Kidney epithelial cell (primary cell): ENCODE measurements at places on chromosomes 7 and 10. TPM values are rescaled to one million over a fixed set of nuclear protein-coding genes. Genes with fewer than 3 reads are reported as not detected.

PLEKHS1 gene
- not detected in 2 replicates for total RNA-seq

NEUROG3 gene
- total RNA-seq = not detected in 2 replicates

STOX1 gene
- total RNA-seq = 0.21 and 0.71 TPM in 2 replicates

PRKCQ gene
- 7.7 and 8.1 TPM in 2 replicates for total RNA-seq

DNA sequence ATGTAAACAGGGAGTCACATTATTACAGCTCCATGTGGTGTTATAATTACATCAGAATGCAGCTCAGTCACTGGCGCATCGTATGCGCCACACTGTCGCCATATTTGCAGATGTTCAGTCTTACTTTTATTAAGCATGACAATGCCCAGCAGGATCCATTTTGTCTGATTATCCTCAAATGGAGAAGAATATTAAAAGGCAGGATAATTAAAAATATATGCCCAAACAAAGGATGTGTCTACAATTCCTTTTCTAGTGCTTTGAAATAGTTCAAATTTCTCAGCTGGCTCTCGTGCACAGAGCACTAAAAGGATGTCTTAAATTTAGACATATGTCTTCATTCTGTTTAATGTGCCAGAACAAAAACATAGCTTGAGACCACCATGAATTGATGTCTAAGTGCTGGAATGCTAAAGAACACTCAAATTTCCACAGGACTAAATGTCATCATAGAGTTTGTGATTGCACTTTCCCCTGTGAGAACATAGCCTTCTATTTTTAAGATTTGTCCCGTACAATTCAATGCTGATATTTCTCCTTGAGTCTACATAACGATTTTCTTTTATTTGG is 168.0 kb downstream of the DKK1 start:
- no peak for DNase-seq

- peak; percentile 65 for DNase-seq
Measured at GRCh38 chr10:24814568-24815313, 91.1 kb upstream of the ARHGAP21 start.

TMEM270 gene
- not detected in 2 replicates for total RNA-seq

- DNase-seq = no peak
Measured at GRCh38 chr7:51689547-51689946, 372.9 kb upstream of the COBL start.

DNA sequence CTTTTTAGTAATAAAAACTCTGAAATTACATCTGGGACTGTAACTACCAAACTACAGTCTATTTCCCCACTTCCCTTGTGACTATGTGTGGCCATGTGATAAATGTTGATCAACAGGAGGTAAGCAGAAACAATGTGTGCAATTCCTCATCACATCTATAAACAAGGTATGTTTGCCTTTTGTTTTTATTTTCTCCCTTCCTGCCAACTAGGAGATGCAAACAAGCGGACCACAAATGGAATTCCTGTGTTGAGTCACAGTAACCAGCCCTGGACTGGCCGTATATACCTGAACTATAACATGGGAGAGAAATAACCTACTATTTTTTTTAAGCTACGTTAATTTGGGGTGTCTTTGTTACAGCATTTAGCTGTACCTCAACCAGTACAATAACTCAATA is 52.5 kb downstream of the SCRN1 start:
- DNase-seq = no peak

- DNase-seq = peak; percentile 9
Measured at GRCh38 chr10:61135276-61135721, 191.3 kb upstream of the RHOBTB1 start.

- DNase-seq = no peak
Measured at GRCh38 chr10:72733989-72734388, 42.0 kb downstream of the MCU start.

NEUROD6 gene
- not detected in 2 replicates for total RNA-seq

CNPY1 gene
- not detected in 2 replicates for total RNA-seq

SFMBT2 gene
- total RNA-seq = 3.0 and 3.1 TPM in 2 replicates

SPDYE3 gene
- not detected in 2 replicates for total RNA-seq

AGAP5 gene
- 2.6 and 2.9 TPM in 2 replicates for total RNA-seq

MYL10 gene
- not detected in 2 replicates for total RNA-seq

DNA sequence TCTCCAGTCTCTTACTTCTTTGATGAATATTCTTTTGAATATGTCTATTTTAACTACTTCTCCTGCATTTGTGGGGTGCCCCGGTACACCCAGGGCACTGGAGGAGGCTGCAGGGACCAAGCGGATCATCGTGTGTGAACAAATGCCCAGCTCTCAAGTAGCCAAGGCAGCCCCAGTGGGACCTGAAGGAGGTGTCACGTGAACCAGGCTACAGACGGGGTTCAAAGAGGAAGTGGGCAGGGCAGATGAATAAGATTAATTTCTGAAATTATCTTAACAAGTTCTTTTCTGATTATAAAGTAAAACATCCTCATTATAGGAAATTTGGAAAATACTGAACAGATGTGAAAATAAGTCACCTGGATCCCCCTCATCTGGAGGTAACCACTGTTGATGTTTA is 78.4 kb upstream of the DUSP5 start:
- no peak for DNase-seq

DNA sequence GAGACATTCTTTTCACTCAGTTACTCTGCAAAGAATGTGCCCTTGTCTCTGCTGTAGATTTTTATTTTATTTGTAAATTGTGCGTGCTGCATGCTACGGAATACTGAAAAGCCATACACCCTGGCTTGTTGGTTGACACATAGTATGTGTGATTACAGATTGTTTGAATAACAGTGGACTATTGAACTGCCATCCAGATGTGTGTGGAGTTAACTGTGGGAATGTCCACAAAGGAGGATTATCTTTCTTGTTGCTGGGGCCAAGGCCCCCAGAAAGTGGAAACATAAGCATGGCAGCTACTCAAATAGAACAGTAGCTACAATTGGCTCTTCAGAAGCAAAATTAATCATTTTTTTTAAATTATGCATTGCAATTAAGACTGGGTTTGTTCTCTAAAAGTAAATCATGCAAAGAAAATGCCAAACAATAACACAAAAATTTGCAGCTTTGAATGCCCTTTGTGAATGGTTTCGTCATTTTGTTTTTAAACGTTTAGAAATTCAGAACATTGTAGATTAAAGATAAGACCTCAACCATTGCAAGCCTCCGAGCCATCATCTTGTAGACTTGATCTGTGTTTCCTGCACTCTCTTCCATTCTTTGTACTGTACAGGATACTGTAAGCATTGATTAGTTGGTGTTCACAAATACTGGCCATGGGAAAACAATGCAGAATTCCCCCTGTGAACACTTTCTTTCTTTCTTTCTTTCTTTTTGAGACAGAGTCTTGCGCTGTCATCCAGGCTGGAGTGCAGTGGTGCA is 210.3 kb upstream of the TCF7L2 start:
- DNase-seq = no peak

HTR5A gene
- not detected in 2 replicates for total RNA-seq

- no peak for DNase-seq
Measured at GRCh38 chr7:31811650-31812461, 124.8 kb downstream of the PPP1R17 start.

DNA sequence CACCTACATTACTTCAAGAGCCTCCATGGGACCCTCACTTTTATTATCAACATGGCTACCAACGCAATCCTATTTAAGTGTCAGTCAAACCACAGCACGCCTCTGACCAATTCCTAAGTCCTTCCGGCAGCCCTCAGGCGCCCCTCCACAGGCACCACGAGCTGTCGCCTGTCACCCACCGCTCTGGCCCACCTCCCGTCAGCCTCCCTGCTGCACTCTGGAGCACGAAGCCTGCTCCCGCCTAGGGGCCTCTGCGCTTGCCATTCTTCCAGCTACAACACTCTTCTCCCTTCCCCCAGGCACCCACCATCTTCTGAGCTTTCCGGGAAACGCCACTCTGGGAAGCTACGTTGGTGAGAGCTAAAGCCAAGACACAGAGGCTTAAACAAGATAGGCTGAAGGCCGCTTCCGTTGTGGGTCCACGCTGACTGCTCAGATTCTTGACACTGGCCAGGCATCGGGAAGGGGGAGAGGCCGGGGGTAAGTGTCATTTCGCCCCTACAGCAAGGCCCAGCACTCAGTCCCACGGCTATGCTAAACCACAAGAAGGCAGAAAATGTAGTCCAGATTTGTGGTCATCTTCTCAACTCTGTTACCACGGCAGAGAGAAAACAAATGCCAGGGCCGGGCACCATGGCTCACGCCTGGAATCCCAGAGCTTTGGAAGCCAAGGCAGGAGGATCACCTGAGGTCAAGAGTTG is 56.7 kb downstream of the GNA12 start:
- peak; percentile 32 for DNase-seq
